ENCODE measurements at places on chromosomes 7 and 10.
A peak's percentile ranks its signal among the peaks of the same experiment; 100 is the strongest.

GRCh38 chr10:106919871-106920282 lies 244.6 kb downstream of the SORCS1 start:
- no peak for DNase-seq

GRCh38 chr7:35038354-35038753 lies 1.1 kb upstream of the DPY19L1 start:
- DNase-seq = no peak

GRCh38 chr10:114034923-114035645 lies 8.6 kb upstream of the ADRB1 start:
- no peak for DNase-seq

DNA sequence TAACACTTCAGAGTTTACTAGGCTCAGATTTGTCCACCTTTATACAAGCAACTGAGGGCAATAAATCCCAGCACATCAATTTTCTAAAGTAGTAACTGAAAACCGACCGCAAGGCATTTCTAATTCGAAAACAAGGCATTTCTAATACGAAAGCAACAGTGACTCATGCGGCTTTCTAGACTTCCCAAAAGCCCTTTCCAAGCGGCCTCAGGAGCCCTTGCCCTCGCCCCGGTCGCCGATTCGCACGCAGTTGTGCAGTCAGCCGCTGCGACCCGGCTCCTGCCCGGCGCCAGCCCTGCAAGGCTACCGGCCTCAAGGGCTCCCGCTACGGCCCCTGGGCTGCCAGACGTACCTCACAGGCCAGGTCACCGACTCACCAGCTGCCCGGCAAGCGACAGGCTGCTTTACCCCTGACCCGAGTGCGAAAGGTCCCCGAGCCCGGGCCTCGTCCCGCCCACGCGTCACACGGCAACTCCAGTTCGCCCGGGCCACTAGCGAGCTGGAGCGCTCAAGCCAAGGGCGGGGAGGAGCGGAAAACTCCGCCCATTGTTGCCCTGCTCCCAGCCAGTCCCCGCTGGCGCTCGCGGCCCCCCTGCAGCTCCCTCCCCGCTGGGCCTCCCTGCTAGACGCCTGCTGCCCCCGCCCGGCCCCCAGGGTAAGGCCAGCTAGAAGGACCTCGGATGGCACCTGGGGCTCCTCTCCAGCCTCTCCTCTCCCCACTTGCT lies 7.3 kb downstream of the NCOA4 start:
- DNase-seq = peak; percentile 36

DNA sequence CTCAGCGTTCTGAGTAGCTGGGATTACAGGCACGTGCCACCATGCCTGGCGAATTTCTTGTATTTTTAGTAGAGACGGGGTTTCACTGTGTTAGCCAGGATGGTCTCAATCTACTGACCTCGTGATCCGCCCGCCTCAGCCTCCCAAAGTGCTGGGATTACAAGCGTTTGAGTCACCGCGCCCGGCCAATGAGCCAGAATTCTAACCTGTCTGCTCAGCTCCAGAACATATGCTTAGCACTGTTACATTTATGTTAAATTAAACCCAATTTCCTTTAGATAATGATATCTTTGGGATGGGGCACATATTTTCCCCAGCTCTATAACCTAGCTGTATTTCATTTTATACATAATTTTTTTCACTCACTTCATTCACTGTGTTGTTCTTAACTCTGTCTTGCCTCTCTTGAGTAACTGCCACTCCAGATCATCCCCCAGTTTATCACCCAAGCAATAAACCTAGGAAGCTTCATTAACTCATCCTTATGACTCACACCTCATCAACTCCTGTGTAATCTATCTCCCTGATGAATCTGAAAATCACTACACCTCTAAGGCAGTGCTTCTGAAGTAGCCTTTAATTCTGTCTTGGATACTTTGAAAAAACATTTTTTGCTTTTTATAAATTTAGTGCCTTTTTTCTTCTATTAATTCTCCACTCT lies 559.7 kb upstream of the ZWINT start:
- DNase-seq = no peak

- no peak for DNase-seq
Observed at GRCh38 chr10:53893061-53893460, 908.0 kb downstream of the PCDH15 start.

DNA sequence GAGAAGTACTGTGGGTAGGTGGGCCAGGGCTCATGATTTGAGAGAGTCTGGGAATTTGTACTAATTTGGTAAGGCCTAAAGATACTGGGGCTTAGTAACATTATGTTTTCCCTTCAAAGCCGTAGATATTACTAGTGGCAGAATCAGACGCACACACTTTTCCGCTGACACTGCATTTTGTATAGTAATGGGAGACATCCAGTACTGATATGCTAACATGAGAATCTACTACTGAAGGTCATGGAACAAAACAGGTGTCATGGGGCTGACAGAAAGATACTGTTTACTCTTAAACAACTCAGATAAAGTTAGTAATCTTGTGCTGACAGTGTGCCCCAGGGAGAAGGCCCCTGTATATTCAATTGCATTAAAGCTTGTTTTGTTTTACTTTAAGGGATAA lies 11.1 kb upstream of the GIMAP7 start:
- DNase-seq = no peak

DNA sequence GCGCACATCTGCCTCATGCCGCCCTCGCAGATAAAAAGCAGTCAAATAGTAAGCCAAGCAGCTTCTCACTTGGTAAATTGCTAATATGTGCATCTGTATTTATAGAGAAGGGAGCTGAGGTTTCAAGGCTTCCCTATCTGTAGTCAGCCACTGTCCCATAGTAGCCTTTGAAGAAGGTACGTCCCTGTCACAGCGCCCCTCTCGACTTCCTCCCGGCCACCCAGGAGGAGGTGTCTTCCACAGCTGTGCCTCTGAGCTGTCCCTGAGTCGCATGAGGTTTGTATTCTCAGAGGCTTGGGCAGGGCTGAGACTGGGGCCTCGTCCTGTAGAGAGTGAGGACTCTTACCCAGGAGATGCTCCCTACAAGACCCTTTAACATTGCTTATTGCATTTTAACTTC lies 49.0 kb downstream of the SPOCK2 start:
- DNase-seq = no peak

- no peak for DNase-seq
Observed at GRCh38 chr10:3892440-3893425, 107.7 kb upstream of the KLF6 start.

DNA sequence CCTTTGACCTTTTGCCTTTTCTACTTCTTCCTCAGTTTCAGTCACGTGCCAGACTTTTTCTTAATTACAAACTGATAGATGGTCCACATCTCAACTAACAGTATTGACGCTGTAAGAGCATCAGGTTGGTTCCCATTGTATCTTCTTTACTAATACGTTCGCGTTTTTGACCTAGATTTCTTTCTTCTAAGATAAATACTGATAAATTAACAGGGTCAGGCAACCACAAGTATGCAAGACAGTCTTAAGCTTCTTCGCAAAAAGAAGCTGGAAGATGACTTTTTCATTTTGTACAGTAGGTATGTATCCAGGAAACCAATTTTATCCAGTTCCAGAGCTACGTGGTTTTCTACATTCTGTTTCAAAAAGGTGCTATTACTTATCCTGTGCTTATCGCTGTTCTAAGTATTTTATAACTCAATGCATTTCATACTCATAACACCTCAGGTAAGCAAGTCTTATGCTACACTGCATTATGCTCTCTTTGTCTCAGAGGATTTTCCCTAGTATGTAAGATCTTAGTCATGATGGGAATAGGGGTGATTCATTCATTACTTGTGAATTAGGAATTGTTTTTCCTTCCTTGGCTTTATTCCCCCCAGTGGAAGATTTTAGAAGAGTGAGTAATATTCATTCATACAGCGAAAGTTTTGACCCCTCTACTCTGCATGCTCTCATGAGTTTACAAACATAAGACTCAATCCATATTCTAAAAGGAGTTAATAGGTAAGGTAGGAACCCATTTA lies 955 bp downstream of the DUS4L start:
- DNase-seq = no peak

DNA sequence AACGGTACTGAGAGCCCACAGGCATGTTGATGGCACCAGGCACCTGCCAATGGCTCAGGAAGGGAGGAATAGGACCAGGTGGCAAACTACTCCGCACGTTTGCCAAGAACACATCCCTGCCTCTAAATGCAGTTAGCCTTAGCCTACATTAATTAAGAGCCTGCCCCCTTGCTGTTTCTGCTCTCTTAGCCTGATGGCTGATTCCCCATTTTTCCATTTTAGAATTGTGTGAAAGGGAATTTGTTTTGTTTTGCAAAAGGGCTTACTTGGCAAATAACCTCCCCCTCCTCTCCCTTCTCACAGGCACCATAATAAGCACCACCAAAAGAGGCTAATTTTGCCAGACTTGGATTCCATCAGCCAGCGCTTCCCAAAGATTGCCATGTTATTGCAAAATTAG lies 1203.2 kb downstream of the SORCS3 start:
- no peak for DNase-seq

GRCh38 chr7:158812684-158813083 lies 16.6 kb downstream of the ESYT2 start:
- DNase-seq = no peak

- DNase-seq = no peak
Observed at GRCh38 chr10:76711222-76711997, 926.2 kb downstream of the KCNMA1 start.

GRCh38 chr7:111650456-111650999 lies 88.2 kb upstream of the IMMP2L start:
- DNase-seq = no peak

DNA sequence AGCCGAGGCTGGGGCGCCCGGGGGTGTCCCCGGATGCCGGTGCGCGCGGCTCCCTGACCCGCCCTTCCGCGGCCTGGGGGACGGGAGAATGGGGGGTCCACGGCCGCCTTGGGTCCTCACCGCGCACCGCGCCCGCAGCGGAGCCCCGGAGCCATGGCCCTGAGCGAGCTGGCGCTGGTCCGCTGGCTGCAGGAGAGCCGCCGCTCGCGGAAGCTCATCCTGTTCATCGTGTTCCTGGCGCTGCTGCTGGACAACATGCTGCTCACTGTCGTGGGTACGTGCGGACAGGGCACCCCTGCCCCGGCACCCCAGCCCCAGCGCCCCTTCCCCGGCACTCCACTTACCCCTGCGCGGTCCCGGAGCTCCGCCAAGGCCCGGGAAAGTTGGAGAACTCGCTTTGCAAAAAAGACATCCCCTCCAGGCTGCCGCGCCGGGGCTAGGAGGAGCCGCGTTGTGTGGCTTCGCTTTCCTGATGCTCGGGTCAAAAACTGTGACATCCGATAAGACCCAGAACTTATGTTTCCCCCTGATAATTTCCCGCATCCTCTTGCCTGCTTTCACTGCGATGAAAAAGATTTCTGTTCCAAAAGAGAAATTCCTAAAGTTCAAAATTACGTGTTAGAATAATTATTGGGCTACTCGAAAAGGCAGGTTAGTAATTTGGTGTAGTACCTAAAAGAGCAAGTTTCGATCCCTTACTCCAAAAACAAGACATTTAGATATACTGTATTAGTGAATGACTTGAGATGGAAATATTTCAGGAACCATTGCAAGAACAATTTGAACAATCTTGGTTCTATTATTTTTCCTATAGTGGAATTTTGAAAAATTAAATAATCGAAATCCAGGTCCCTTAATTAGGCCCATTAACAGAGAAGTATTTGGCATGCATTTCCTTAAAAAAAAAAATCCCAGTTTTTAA lies 888 bp downstream of the SLC18A2 start:
- DNase-seq = no peak

GRCh38 chr10:18737841-18738240 lies 78.6 kb downstream of the ARL5B start:
- DNase-seq = no peak

- no peak for DNase-seq
Observed at GRCh38 chr10:110850099-110850498, 21.6 kb upstream of the PDCD4 start.

- no peak for DNase-seq
Observed at GRCh38 chr7:121195874-121196273, 132.9 kb upstream of the WNT16 start.

DNA sequence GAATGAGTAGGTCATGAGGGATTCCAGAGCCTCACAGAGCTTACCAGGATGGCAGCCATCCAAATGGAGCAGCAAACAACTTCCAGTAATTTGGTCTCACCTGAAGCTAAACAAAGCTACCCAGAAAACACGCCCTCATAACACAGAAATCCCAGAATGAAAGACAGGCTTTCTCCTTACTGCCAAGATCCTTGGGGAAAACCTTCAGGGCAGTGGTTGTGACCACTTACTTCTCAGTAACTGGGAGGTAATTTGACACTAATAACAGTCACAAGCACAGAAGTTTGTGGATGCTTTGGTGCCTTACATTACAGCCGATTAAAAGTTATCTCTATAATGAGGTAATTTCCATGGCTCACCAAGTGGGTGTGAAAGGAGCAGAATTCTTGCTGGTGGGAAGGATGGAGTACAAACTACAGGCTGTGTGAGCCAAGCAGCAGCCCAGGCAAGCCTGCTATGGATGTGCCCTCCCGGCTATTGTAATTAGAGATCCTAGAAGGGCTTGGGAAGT lies 10.4 kb downstream of the WDR91 start:
- DNase-seq = no peak

DNA sequence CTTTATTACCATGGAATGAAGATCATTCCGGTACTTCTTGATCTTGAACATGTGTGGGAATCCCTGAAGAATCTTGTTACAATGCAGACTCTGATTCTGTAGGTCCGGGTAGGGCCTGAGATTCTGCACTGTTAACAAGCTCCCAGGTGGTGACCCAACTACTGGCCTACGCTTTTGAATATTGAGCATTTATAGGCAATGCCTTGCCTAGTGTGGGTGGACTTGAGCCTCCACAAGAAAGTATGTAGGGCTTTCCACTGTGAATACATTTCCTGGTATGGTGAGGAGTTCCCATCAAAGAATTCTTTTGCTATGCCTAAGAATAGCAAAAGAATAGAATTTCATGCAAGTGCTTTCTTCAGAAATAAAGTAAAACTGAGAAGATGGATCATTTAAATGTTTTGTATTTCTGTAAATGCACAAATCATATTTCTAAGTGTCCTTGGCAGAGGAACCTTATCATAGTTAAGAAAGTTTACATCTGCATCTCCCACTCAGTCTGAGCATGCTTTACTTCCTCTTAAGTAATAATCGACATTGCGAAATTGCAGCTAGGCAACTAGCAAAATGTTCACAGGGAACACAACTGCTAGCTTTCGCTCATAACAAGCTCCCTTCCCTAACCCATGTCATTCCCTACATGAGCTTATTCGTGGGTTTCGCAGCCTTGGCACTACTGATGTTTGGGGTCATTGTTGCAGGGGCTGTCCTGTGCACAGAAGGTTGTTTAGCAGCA lies 71.4 kb downstream of the AHR start:
- no peak for DNase-seq

GRCh38 chr10:88617772-88618300 lies 31.3 kb downstream of the LIPJ start:
- DNase-seq = no peak

GRCh38 chr7:92953657-92954056 lies 117.3 kb upstream of the CDK6 start:
- no peak for DNase-seq

DNA sequence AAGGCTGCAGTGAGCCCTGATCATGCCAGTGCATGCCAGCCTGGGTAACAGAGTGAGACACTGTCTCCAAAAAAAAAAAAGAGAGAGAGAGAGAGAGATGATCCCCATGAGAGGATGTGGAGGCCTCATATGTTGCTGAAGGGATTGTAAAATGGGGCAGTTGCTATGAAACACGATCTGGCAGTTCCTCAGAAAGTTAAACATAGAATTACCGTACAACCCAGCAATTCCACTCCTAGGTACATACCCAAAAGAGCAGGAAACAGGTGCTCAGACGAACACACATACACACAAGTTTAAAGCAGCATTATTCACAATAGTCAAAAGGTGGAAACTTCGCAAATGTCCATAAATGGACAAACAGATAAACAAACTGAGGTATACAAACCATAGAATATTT lies 27.4 kb upstream of the CYTH3 start:
- DNase-seq = no peak

GRCh38 chr10:85575441-85575840 lies 791.2 kb downstream of the GRID1 start:
- DNase-seq = no peak

Data from stimulated activated CD8-positive, alpha-beta memory T cell treated with anti-CD3 and anti-CD28 coated beads, Interleukin-4, amount 100 ng/mL, for 1 hour (primary cell).